ENCODE measurements at places on chromosomes 7 and 10.

DNA sequence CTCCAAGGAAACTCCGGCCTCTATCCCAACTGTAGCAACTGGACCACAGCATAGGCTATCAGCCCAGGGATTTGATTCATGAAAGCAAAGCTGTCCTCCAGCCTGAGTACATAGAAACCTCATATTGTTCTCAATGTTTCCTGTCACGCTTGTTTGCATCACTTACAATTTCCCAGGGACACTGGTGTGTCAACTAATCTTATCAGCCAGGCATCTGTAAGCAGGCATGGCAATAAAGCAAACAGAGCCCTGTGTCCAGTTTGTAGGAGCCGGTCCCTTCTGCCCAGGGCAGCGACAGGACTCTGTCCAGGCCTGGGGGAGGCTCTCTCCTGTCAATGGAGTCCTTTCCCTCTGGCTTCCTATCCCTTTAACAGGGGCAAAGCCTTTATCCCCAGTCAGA lies 23.0 kb upstream of the CDHR3 start:
- DNase-seq: no peak

DNA sequence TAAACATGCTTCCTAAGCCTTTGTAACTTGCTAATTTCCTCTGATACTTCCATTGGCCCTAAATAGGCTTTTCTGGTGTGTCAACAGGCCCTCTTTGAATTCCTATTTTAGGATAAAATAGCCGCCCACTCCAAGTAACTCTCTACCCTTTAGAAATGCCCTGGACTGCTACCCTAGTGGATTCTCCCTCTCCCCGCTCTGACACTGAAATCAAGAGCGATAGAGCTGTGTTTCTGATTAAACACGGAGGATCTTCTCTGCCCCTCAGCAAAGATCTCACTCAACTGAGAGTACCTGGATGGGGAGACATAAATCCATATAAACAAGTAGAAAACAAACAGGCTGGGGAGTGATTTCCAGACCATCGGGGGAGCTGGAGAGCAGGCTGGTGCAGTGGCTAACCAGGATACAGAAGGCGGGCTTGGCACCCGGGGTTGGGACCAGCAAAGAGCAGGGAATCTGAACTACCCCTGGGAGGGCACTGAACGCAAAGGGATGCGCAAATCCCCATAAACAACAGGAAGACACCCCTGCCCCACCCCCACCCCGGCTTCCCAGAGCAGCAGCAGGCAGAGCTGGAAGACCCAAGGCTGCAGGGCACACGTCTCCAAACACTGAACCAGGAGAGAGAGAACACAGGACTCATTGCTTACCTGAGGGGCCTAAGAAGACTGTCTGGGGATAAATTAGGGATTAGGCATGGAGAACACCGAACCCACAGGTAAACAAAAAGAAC lies 2.5 kb downstream of the ASB13 start:
- DNase-seq: no peak

- no peak for DNase-seq
These were observed 303.9 kb upstream of the NRG3 start for GRCh38 chr10:81570878-81571794.

DNA sequence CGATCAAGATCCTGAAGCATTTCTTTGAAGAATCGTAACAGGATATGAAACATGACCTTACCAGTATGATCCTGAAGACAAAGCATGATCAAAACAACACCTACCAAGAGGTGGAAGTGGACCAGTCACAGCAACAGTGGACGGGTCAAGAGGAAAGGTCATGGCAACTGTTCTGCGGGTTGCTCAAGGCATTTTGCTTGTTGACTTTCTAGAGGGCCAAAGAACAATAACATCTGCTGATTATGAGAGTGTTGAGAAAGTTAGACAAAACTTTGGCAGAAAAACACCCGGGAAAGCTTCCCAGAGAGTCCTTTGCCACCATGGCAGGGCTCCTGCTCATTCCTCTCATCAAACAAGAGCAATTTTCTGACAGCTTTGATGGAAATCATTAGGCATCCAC lies 65.6 kb upstream of the LRRC18 start:
- no peak for DNase-seq

Measured in EH (cell line).